ENCODE measurements at places on chromosomes 13 and 19. TPM values are rescaled to one million over a fixed set of nuclear protein-coding genes. Genes with fewer than 3 reads are reported as not detected.

DNA sequence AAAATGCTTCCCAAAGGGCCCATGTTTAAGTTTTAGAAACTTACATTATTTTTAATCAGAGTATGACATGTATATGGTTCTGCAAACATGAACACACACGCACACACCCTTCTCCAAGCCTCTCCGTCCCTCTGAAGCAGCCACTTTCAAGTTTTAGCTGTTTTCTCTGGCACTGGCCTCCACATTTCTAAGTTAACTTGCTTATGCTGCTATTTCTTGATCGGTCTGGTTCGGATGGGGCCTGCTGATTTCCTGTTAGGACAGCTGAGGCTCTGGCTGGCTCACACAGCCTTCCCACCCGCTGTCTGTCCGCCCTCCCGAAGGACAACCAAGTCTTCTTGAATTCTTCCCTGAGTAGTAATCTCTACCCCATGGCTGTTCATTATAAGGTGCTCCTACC is 4.4 kb downstream of the SPC24 start:
- no peak for DNase-seq

DNA sequence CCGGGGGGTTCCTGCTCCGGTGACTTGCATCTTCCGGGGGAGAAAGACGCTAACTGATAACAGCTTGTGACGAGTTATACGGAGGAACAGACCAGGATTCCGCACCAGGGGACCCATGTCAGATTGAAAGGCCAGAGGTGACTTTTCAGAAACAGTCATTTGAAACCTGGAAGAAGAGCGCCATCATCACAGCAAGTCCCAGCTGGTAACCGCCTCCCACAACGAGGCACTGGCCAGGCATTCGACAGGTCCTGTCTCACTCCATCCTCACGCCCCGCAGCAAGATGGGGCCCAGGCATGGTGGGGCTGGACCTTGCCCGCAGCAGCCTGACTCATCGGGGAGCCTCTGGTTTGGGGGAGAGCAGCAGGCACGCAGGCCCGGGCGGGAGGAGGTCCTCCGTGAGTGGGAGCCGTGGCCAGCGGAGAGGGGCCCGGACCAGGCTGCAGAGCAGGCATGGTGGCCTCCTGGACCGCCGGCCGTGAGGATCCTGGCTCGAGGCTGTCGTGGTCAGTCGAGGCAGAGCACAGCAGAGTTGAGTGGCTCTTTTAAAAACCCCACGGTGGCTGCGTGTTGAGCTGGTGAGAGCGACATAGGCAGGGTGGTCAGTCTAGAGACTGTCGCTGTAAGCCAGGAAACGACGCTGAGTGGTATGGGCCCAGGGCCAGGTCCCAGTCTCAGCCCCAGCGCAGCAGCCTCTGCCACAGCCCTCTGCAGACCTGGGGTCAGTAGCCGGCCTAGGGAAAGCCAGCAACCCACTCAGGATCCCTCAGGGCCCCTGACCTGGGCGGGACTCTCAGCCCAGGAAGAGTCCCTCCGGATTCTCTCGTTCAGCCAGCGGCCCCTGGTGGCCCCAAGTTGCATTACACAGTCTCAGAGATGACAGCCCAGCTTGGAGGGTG is 94.9 kb upstream of the MCF2L start:
- DNase-seq, result peak; percentile 62

- no peak for DNase-seq
Observed at GRCh38 chr19:10800488-10800887, 35.5 kb downstream of the TMED1 start.

GRCh38 chr19:31501427-31502195 is 152.4 kb upstream of the TSHZ3 start:
- no peak for DNase-seq

- DNase-seq, result no peak
Observed at GRCh38 chr13:44340508-44340907, 33.1 kb upstream of the SERP2 start.

DNA sequence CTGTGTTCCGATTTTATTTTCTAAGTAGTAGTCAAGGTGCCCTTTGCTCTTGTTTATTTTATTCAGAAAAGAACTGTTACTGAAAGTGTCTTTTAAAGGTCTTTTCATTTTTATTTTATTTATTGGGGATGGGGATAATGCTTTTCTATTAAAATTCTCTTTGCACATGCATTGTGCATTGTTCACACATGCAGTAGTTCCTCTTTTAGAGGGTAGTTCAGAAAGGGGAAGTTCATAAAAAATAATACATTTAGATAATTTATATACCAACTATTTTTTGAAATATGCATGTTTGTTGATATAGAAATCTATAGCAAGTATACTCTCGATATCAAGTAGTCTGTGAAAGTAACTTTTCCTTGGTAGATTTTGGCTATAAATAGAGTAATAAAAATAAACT is 3.5 kb downstream of the GPC5 start:
- no peak for DNase-seq

The RNF17 gene
- not detected for total RNA-seq

Measured in lower leg skin (tissue), 4 donors.